ENCODE measurements at places on chromosomes 4 and X.

DNA sequence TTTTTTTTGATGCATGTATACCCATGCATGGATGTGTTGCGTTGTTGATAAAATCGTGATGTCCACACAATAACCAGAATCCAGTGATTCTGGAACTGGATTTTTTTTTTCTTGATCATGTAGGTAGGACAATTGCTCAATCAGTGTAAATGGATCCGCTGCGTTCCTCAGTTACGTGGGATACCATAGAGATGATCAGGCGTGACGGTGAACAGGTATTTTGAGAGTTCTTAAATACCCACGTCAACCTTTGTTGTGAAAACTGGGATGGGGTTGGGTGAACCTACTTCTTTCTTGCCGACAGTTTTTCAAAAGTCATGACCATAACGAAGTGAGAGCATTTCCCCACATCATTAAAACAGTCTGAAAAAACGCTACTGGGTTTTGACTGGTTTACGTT is 913 bp upstream of the SMIM10L2A start:
- no peak for DNase-seq

- DNase-seq: no peak
Measured at GRCh38 chrX:34528081-34528480, 129.0 kb downstream of the TMEM47 start.

GRCh38 chrX:143095321-143095720 is 69.6 kb downstream of the SPANXN4 start:
- no peak for DNase-seq

- no peak for DNase-seq
Measured at GRCh38 chrX:79162076-79162475, 17.6 kb downstream of the GPR174 start.

DNA sequence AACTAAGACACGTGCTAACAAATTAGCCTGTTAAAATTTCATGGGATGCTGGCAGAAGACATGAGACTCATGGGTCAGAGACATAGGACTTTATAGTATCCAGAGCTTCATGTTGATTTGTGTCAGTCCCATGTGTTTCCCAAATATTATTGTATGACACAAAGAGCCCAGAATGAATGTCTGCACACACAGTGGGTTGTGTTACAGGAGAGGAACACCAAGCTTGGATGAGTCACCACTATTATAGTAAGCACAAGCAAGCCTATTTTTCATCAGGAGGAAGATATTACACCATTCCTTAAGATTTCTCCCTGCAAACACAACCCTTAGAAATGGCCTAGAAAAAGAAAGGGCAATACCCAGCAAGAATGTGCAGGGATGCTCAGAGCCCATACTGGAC is 15.4 kb downstream of the BBS12 start:
- no peak for DNase-seq

- DNase-seq: no peak
Measured at GRCh38 chr4:148944839-148945219, 502.6 kb upstream of the NR3C2 start.

DNA sequence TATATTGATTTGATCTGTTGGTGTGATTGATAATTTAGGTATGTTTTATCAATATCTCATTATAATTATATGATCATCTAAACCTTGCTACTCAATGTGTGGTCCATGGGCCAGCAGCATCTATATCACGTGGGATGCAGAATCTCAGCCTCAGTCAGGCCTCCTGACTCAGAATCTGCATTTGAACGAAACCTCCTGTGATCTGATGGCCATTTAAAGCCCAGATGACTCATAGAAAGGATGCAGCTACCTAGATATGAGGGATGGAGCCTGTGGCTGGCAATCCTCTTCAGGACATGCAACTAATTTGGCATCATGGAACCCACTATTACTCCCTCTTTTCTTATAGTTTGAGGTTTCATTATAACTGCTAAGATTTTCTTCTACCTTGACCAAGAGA is 11.3 kb upstream of the CHRNA9 start:
- no peak for DNase-seq

- no peak for DNase-seq
Measured at GRCh38 chrX:10471418-10471817, 149.0 kb downstream of the MID1 start.

DNA sequence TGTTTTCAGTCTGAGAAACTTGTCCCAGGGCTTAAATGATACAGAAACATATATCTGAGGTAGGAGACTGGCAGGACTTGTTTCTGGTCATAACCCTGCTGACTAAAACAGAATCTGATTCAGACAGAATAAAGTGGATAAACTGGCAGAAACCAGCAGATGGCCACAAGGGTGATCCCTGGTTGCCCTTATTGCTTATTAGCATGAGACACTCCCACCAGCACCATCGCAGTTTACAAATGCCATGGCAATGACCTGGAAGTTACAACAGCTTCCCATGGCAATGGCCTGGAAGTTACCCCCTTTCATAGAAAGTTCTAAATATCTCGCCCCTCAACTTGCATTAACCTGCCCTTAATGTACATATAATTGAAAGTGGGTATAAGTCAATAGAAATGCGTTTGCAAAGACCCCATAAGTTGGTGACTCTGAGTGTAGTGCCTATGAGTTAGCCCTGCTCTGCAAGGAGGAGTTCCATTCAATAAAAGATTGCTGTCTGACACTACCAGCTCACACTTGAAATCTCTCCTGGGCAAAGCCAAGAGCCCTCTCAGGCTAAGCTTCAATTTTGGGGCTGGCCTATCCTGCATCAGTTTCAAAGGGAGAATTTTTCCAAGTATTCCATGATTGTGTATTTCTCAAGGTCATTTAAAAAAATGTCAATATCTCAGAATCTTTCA is 52.9 kb upstream of the PAGE5 start:
- no peak for DNase-seq
